ENCODE measurements at places on chromosomes 1 and 21. TPM values are rescaled to one million over a fixed set of nuclear protein-coding genes. Genes with fewer than 3 reads are reported as not detected.

- no peak for DNase-seq
Measured at GRCh38 chr1:227777156-227777555, 38.3 kb upstream of the PRSS38 start.

NECTIN4 gene
- total RNA-seq: 0.39 TPM

- DNase-seq: no peak
Measured at GRCh38 chr1:177219554-177220458, 49.0 kb downstream of the BRINP2 start.

DNA sequence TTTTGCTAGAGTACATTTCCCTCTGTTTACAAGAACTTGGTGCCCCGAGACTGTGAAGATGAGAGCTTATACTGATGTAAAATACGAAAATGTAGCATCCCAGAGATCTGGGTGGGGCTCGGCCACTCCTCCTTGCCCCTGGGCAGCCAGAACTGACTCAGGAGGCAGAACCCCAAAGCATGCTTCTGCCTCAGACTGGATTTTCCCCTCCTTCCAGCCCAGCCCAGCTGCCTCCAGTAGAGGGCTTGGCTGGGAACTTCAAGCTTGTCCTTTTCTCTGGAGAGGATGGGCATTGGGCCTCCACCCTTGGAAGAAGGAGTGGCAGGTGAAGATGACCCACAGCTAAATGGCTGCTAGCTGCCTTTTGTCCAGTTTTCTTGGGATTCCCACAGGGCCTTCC, 24.3 kb upstream of the BTG2 start:
- DNase-seq: no peak

DNA sequence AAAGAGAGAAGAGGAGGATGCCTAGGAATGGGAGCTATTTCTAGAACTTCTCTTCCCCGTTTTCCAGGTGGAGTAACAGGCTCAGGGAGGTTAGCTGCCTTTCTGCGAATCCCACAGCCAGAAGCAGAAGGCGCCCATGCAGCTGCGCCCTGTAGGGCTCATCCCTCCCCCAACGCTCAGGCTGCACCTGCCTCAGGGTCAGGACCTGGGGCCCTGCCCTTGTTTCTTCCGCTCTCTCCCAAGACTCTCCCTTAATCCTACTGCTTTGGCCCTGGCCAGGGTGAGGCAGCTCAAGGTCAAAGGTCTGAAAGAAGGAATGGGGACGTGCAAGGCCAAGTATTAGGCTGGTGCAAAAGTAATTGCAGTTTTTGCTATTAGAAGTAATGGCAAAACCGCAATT, 30.5 kb upstream of the PADI2 start:
- DNase-seq: no peak

DNA sequence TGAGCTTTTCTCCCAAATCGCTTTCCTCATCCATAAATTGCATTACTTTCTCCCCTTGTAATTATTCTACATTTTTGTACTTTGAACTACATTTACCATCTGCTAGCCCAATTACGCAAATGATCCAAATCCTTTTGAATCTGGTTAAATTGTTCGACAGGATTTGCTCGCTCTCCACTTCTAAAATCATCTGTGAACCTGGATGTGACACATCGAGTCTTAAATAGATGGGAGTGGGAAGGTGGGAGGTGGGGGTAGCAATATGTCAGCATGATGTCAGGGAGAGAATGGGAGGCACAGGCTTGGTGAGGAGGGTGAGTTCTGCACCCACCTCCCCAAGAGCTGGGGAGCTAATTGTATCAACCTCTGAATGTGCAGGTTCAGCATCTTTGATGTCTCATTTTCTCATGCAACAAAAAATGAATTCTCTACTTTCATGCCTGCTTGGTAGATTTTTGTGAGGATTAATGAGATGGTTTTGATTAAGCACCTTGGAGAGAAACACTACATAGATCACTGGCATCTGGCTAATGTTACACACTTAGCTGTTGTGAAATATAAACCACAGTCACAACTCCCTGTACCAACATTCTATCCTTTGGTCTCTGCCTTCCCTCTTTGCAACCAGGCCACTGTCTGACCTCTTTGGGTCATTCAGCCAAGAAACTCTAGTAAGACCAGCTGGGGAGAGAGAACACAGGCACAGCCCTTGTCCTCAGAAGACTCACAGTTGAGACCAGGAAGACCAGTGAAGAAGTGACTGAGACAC, 165.1 kb downstream of the DAB1 start:
- no peak for DNase-seq

COL11A1 gene
- total RNA-seq: 0.76 TPM

MORC3 gene
- total RNA-seq: 34.7 TPM

DNA sequence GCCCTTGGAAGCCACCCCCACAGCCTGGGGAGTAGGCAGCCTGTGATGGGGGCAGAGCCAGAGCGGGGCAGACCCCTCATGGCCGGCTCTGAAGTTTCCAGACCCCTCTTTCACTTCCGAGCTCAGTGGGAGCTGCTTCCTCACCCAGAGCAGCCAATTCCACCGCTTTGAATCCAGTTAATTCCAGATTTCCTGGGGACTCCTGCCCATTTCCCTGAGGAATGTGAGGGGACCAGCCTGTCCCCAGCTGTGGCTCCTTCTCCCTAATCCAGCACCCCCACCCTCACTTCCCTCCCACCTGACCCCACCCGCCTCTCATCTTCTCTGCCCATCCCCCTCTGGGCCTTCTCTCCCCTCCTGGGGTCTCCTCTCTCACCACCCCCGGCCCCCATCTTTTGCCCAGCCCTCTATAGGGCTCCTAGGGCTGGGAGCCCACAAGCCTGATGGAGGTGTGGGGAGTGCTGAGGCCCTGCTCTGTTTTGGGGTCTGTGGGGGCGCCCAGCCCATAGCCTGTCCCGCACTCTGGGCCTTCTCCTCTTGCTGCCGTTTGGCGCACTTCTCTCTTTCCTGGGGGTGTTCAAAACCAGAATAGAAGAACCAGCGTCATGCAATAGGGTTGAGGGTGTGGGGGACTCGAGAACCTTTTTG, 26.2 kb upstream of the TNFRSF1B start:
- DNase-seq: peak; percentile 8

DNA sequence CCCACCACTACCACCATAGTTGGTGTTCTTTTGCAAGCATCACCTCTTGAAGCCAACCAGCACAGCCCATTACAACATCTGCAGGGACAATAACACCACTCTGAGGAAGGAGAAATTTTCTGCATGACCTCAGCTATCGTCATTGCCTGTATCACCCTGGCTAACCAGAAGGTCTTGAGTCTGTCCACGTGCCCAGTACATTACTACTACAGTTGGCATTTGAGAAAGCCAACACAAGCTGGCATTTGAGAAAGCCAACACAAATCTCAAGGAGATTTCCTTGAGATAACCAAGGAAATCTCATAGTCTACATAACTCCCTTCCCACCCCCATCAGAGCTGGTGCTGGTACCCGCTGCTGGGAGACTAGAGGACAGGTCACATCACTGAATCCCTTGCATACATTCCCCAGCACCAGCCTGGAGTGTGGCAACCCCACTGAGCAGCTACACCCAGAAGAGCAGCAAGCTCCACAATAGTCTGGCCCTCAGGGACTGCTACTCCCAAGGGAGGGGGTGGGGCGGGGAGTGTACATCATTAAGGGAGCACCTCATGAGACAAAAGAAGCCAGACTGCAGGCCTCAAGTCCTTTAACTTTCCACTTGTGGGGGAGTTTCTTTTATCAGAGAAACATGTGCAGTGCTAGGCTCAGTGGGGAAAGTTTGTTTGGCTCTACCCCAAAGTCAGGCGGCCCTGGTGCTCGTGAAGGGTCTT, 46.0 kb upstream of the GUCA2A start:
- no peak for DNase-seq

- DNase-seq: no peak
Measured at GRCh38 chr1:154170547-154171222, 15.8 kb upstream of the NUP210L start.
